ENCODE measurements at places on chromosomes 5 and 9. TPM values are rescaled to one million over a fixed set of nuclear protein-coding genes. Genes with fewer than 3 reads are reported as not detected.

The TRIM36 gene
- 0.47 TPM for total RNA-seq

GRCh38 chr9:6632516-6633183, 12.9 kb downstream of the GLDC start:
- DNase-seq = no peak

DNA sequence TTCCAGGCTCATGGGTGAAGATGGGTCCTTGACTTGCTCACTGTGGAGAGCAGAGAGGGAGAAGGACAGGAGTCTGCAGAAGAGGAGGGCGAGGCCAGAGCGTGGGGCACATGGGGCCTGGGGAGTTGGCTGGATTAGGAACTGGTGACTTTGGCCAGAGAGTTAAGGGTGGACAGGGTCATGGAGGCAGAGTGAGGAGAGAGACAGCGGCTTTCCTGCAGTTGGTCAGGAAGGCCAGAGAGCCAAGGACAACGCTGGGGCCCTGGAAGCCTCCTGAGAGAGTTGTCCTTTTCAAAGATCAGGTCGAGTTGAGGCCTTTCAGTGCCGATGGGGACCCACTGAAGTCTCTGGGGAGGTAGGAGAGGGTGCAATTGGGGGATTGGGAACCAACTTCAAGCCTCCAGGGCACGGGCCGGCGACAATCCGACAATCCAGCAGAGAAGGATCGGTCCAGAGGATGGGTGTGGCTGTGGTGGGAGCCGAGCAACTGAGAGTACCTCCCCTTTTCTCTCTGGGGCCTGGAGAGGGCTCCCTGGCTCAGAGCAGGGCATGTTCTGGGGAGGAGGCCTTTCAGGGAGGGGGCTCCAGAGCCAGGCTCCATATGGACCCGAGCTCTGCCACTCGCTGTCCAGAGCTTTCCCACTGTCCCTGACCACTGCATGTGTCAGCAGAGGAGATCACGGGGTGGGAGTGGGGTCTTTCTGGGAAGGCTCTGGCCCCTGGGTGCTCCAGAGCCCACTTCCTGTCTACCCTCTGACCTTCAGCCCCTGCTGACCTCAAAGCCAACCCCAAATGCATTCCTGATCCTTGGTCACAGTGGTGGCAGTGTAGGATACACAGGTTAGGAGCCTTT, 7.5 kb upstream of the PHYHD1 start:
- no peak for DNase-seq

DNA sequence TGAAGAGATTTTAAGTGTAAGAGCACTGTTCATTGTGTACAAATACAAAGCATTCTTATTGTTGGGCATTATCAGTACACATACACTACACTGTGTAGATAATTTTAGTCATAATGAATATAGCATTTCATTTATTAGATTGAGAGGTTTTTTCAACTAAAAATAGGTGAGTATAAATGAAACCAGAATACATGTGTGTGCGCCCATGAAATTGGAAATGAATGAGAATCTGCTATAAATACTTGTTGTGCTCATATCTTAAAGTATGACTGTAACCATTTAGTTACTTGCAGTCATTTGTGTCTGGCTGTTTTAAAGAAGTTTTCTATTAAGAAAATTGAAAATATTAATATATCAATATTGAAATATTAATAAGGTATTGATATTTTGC, 189.0 kb upstream of the MEF2C start:
- DNase-seq = no peak

Measured in liver (tissue), 10 donors.